ENCODE measurements at places on chromosomes 4 and X. TPM values are rescaled to one million over a fixed set of nuclear protein-coding genes. Genes with fewer than 3 reads are reported as not detected.

DNA sequence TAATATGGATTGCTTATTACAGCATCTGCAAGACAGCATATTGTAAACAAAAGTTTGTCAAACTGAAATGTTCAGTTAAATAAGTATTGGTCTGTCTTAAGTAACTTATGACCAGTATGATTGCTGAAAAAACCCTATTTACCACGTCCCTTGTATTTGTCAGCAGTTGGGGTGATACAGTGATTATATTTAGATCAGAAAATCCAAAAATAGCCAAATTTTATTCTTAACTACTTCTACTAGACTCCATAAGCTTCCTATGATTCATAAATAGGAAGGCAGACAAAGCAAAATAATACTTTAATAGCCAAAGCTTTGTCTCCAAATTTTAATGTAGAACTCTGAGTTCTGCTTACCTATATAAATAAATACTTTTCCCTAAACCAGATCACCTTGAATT, 45.3 kb downstream of the TBCK start:
- no peak for ATAC-seq

GRCh38 chr4:119244832-119245231, 32.3 kb downstream of the USP53 start:
- ATAC-seq: no peak

- ATAC-seq: no peak
These were observed 97.7 kb upstream of the PDHA2 start for GRCh38 chr4:95742179-95742578.

- ATAC-seq: peak; percentile 29
These were observed 691 bp upstream of the IGFBP7 start for GRCh38 chr4:57110640-57111511.

The MAGEA1 gene
- total RNA-seq: not detected

Data from gastroesophageal sphincter (tissue), 4 donors.